ENCODE measurements at places on chromosomes 7 and 10. TPM values are rescaled to one million over a fixed set of nuclear protein-coding genes. Genes with fewer than 3 reads are reported as not detected.

DNA sequence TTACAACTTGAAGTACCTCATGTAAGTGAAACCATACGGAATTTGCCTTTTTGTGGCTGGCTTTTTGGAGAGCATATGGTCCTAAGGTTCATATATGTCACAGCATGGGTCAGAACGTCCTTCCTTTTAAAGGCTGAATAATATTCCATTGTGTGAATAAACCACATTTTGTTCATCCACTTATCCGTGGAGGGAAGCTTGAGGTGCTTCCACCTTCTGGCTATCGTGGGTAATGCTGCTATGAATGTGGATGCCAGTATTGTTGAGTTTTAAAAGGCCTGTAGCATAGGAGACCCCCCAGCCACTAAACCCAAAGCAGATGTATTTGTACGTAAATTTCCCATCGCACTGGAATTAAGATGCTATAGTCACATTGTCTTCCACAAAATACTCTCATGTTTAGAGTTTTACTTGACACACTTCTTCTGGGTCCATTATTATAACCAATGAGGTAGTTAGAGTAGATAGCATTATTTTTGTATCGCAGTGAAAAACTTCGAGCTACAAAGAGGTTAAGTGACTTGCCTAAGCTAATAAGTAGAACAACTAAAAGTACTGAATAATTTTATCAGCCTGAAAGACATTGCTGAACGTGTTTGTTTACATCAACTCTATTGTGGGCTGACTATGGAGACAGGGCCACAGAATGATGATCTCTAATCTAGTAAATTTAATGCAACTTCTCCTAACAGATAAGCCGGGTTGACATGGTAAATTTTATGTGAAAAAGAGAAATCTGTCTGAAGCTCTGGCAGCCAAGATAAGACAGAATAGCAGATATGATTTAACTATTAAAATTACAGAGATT lies 183.0 kb upstream of the CTBP2 start:
- DNase-seq = peak; percentile 38

- no peak for DNase-seq
These were observed 4.1 kb downstream of the ABLIM1 start for GRCh38 chr10:114653926-114654325.

Gene PRKG1
- 60.1 TPM for total RNA-seq

Gene CRTAC1
- total RNA-seq = not detected
